ENCODE measurements at places on chromosomes 7 and 10.

- no peak for DNase-seq
Observed at GRCh38 chr10:105800641-105801040, 1159.6 kb downstream of the SORCS3 start.

DNA sequence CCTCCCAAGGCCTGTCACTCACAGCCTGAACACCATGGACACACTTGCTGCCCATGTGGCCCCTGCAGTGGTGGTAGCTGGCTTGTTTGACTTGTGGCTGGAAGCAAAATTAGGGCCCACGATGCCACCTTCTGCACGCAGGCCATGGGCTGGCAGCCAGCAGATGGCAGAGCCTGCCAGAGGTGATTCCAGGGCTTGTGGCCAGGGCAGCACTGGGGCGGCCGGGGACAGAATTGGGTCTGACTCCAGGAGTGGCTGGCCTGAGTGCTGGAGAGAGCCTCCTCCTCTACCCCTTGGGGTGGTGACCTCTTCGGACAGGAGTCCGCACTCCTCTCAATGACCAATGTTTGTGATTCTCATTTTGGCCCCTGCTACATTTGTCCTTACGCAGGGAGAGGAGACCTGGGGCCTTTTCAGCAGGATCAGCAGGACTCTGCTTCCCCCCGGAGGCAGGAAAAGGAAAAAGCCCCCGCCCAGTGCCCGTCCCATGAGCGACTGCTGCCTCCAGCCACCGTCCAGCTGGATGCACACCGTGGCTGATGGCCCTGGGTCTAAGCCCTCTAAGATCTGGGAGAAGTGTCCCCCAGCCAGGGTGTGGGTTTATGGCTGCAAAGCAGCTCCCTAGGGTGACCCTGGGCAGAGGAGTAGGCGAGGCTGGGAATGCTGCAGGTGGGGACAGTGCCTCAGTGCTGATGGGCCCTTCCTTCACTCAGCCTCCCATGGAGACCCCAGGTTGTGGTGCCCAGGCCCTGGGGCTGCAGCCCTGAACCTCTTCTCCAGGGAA lies 26.5 kb downstream of the DNAJB12 start:
- DNase-seq: no peak

- DNase-seq: no peak
Observed at GRCh38 chr10:6561552-6561951, 18.5 kb downstream of the PRKCQ start.

DNA sequence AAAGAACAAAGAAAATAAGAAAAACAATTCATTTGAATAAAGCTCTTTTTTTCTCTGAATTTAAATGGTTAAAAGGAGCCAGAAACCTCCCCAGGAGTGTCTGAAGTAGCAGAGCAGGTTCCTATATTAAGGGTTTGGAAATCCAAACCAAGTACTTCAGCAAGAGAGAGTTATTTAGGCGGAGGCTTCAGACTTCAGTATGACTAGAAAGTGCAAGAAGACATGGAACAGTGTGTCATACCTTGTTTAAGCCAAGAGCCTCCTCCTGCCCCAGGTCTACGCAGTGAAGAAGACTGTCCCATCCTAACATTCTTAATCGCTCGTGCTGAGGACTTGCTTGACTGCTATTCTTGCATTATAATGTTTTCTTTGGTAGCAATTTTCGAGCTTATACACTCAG lies 51.3 kb downstream of the ODAD2 start:
- DNase-seq: no peak

DNA sequence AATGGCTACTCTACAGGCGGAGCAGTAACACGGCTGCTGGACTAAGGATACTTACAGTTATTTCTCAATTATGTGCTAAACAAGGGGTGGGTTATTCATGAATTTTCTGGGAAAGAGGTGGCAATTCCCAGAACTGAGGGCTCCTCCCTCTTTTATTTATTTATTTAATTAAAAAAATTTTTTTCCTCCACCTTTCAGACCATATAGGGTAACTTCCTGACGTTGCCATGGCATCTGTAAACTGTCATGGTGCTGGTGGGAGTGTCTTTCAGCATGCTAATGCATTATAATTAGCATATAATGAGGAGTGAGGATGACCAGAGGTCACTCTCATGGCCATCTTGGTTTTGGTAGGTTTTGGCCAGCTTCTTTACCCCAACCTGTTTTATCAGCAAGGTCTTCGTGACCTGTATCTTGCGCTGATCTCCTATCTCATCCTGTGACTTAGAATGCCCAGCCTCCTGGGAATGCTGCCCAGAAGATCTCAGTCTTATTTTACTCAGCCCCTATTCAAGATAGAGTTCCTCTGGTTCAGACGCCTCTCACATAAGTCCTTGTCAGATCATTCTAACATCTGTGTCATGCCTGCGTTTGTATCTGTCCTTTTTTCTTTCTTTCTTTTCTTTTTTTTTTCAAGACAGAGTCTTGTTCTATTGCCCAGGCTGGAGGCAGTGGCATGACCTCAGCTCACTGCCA lies 15.9 kb upstream of the STOX1 start:
- DNase-seq: no peak
